GM12878 (cell line): ENCODE measurements at places on chromosomes 13 and 19. TPM values are rescaled to one million over a fixed set of nuclear protein-coding genes. Genes with fewer than 3 reads are reported as not detected.

The TNNI3 gene
- polyA plus RNA-seq: not detected in 2 replicates

- DNase-seq: no peak
These were observed 57.4 kb downstream of the ESD start for GRCh38 chr13:46739447-46740098.

The RFPL4A gene
- polyA plus RNA-seq: not detected in 2 replicates

The CACNG8 gene
- polyA plus RNA-seq: not detected in 2 replicates

DNA sequence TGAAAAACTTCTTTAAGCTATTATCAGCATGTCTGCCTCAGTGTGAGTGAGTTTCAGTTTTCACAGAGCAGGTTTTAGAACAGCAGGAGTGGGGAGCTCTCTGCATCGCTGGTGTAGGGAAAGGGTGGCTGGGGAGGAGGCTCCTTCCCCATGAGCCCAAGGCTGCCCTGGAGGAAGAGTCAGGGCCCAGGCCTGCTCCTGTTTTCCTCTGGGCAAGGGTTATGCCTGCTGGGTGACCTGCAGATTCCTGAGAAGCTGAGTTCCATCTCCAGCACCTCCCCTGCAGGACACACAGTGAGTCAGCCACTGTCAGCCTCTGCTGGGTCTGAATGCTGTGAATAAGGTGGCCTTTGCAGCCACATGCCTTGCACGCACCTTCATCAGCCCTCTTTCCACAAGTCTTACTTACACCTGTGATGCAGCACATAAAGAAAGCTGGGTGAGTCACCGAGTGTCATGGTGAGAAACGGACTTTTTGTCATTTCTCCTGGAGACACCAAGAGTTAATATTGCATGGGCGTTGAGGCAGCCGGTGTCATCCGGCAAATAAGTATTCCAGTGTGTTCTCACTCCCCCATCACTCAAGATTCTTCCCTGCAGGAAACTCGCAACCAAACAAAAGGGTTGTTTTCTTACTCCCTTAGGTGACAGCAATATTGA is 186.4 kb upstream of the KL start:
- no peak for DNase-seq

GRCh38 chr19:32168111-32168510 is 177.3 kb upstream of the ZNF507 start:
- no peak for DNase-seq

The LGALS7 gene
- polyA plus RNA-seq: not detected in 2 replicates
